ENCODE measurements at places on chromosomes 13 and 19. TPM values are rescaled to one million over a fixed set of nuclear protein-coding genes. Genes with fewer than 3 reads are reported as not detected.

The DCT gene
- 0.07 TPM for total RNA-seq

The GIPC3 gene
- total RNA-seq: 5.0 TPM

- no peak for DNase-seq
- no peaks in the 10 kb centered on the region for H3K27me3 ChIP-seq
- no peak overlapping the region for H3K4me3 ChIP-seq
- no peaks in the 10 kb centered on the region for H3K4me1 ChIP-seq
- peaks cover 85% of the 10 kb centered on the region for H3K36me3 ChIP-seq
- H3K27ac ChIP-seq: no peak overlapping the region
Measured at GRCh38 chr19:58209577-58209976, 19.1 kb upstream of the ZNF544 start.

DNA sequence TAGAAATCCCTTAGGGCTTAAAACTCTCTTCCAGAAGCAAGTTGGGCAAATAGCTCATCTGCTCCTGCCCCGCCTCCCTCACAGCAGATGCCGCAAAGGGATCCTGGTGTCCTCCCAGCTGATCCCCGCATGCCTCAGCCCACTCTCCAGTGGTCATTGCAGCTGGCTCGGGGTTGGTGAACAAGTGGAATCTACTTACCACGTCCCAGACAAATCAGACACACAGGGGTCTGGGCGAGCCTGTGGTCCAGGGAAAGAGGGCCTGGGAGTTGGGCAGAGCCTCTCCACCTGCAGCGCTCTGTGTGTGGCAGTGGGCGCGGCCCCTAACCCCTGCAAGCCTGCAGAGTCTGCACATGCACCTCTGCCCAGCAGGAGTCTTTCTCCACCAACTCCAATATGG lies 10.8 kb upstream of the C19orf33 start:
- no peak for DNase-seq
- H3K4me1 ChIP-seq: peaks cover under 1% of the 10 kb centered on the region
- H3K36me3 ChIP-seq: peaks cover 37% of the 10 kb centered on the region
- H3K4me3 ChIP-seq: no peak overlapping the region
- no peaks in the 10 kb centered on the region for H3K27me3 ChIP-seq

GRCh38 chr19:4985551-4985991 lies 16.7 kb downstream of the KDM4B start:
- H3K27ac ChIP-seq: no peak overlapping the region
- H3K36me3 ChIP-seq: no peaks in the 10 kb centered on the region
- H3K4me3 ChIP-seq: no peak overlapping the region
- peak; percentile 78 for DNase-seq
- no peaks in the 10 kb centered on the region for H3K27me3 ChIP-seq

DNA sequence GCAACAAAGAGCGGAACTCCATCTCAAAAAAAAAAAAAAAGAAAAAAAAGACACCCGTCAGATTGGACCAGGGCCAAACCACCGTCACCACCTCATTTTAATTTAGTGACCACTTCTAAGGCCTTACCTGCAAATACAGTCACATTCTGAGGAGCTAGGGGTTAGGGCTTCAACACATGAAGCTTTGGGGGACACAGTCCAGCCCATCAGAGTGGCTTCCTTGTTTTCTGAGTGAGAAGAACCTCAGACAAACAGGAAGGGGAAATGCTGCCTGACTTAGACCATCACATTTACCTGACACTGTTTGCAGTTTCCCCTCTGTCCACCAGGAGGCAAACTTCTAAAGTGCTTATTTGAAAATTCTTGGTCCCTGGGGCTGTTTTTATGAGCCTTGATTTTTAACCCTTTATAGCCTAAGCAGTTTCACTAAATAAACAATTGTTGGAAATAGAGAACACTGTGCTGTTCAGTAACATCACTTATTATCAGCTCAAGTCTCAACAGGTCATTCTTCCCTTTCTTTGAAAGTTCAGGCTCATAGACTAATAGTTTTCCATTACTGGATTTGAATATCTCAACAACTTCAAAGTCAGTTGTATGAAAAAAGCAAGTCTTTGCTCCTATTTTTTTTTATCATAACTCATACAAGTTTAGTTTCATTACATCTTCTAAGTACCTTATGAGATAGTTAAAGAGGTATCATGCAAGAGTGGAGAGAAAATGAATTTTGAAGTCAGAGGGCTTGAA lies 74.9 kb upstream of the WASF3 start:
- H3K36me3 ChIP-seq: no peaks in the 10 kb centered on the region
- peak overlapping the region; percentile 0 for H3K4me3 ChIP-seq
- no peak overlapping the region for H3K27ac ChIP-seq
- peak; percentile 32 for DNase-seq
- H3K4me1 ChIP-seq: no peaks in the 10 kb centered on the region

- no peaks in the 10 kb centered on the region for H3K27me3 ChIP-seq
- no peak overlapping the region for H3K4me3 ChIP-seq
- no peak overlapping the region for H3K27ac ChIP-seq
- peaks cover 2% of the 10 kb centered on the region for H3K4me1 ChIP-seq
- DNase-seq: no peak
Measured at GRCh38 chr19:45271735-45272108, 20.7 kb downstream of the MARK4 start.

DNA sequence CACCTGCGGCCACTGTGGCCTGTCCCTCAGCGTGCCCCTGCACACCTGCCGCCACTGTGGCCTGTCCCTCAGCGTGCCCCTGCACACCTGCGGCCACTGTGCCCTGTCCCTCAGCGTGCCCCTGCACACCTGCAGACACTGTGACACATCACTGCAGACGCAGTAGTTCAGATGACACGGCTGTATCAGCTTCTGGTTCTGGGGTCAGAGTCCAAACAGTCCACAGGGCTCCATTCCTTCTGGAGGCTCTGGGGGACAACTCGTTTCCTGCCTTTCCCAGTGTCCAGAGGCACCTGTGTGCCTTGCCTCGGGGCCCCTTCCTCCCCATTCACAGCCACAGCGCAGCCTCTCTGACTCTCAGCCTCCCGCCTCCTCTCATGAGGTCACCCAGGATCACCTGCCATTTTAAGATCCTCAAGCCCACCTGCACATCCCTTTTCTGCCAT lies 5.5 kb downstream of the SF3A2 start:
- H3K27ac ChIP-seq: peak overlapping the region; percentile 98
- peaks cover 40% of the 10 kb centered on the region for H3K36me3 ChIP-seq
- H3K4me3 ChIP-seq: no peak overlapping the region
- no peaks in the 10 kb centered on the region for H3K27me3 ChIP-seq
- no peak for DNase-seq

- H3K27me3 ChIP-seq: peaks cover 9% of the 10 kb centered on the region
- H3K4me1 ChIP-seq: peaks cover 40% of the 10 kb centered on the region
- H3K36me3 ChIP-seq: no peaks in the 10 kb centered on the region
Measured at GRCh38 chr19:45597425-45598111, 4.4 kb downstream of the GPR4 start.

GRCh38 chr13:45621950-45622349 lies 6.4 kb upstream of the ERICH6B start:
- H3K27ac ChIP-seq: no peak overlapping the region
- H3K4me1 ChIP-seq: no peaks in the 10 kb centered on the region
- H3K36me3 ChIP-seq: no peaks in the 10 kb centered on the region
- H3K27me3 ChIP-seq: no peaks in the 10 kb centered on the region
- no peak overlapping the region for H3K4me3 ChIP-seq

- no peaks in the 10 kb centered on the region for H3K27me3 ChIP-seq
- H3K36me3 ChIP-seq: no peaks in the 10 kb centered on the region
- no peak for DNase-seq
- no peak overlapping the region for H3K4me3 ChIP-seq
Measured at GRCh38 chr13:38223089-38223488, 126.6 kb upstream of the UFM1 start.

Data from upper lobe of left lung (tissue), 6 donors.